ENCODE measurements at places on chromosomes 12 and 14. TPM values are rescaled to one million over a fixed set of nuclear protein-coding genes. Genes with fewer than 3 reads are reported as not detected.

SMCO3 gene
- total RNA-seq, result 2.9 TPM

CLEC14A gene
- 75.8 TPM for total RNA-seq

ACOT6 gene
- total RNA-seq, result not detected

ANKS1B gene
- 25.9 TPM for total RNA-seq

TMCC3 gene
- total RNA-seq, result 12.4 TPM

ALDH1L2 gene
- 1.2 TPM for total RNA-seq

DTX3 gene
- total RNA-seq, result 44.1 TPM

CMAS gene
- total RNA-seq, result 38.2 TPM

HECTD4 gene
- 27.4 TPM for total RNA-seq

- no peaks in the 10 kb centered on the region for H3K4me1 ChIP-seq
- no peak overlapping the region for H3K27ac ChIP-seq
- no peak overlapping the region for H3K4me3 ChIP-seq
- DNase-seq, result no peak
- no peaks in the 10 kb centered on the region for H3K27me3 ChIP-seq
- H3K36me3 ChIP-seq, result no peaks in the 10 kb centered on the region
Measured at GRCh38 chr12:60106214-60106613, 510.4 kb downstream of the SLC16A7 start.

DNA sequence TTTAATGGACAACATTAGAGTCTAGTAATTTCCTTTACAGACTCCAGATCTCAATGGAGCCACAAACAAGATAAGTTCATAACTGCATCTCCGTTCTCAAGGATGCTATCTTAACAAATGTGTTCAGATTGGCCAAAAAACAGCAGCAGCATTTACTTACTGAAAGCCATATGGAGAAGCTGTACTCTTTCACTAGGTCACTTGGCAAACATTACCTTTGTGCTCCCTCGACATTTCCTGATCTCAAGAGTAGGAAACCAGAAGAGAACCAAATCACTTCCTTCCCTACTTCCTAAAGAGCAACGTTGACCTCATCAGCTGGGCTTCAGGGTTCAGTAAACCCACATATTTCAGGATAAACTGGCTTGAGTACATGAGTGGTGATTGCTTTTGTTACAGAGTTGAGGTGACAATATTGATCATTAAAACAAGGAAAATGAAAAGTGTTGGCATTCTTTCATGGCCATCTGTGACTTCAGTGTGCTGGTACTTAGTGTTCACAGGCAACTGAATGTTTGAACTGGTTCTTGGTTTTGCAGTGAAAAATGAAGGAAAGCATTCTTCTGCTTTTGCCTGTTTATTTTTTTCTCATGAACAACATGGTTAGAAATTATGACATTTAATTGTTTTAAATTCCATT is 449.6 kb downstream of the TMEM117 start:
- no peak overlapping the region for H3K4me3 ChIP-seq
- H3K4me1 ChIP-seq, result no peaks in the 10 kb centered on the region
- no peak for DNase-seq

- H3K36me3 ChIP-seq, result no peaks in the 10 kb centered on the region
- no peaks in the 10 kb centered on the region for H3K4me1 ChIP-seq
- no peak overlapping the region for H3K4me3 ChIP-seq
- no peaks in the 10 kb centered on the region for H3K27me3 ChIP-seq
- DNase-seq, result peak; percentile 58
- H3K27ac ChIP-seq, result peak overlapping the region; percentile 30
Measured at GRCh38 chr14:93105362-93105761, 10.4 kb downstream of the ITPK1 start.

DNA sequence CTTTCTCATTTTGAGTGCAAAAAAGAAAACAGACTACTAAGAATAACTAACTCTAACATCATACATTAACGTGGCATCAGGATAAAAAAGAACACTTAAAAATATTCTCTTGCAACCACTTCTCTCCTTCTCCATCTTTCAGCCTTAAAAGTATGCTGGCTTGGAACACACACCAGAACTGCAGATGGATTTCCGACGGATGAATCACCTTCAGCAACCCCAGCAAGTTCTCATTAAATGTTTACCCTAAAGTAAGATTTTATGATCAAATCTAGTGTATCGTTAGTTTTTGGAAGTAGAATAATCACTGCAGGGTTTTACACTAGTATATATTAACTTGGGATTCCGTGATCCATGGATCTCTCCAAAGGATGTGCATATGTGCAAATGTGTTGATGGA is 1.2 kb downstream of the NEK9 start:
- peak overlapping the region; percentile 93 for H3K27ac ChIP-seq
- H3K4me1 ChIP-seq, result no peaks in the 10 kb centered on the region
- H3K27me3 ChIP-seq, result no peaks in the 10 kb centered on the region
- no peaks in the 10 kb centered on the region for H3K36me3 ChIP-seq
- H3K4me3 ChIP-seq, result peak overlapping the region; percentile 74

DNA sequence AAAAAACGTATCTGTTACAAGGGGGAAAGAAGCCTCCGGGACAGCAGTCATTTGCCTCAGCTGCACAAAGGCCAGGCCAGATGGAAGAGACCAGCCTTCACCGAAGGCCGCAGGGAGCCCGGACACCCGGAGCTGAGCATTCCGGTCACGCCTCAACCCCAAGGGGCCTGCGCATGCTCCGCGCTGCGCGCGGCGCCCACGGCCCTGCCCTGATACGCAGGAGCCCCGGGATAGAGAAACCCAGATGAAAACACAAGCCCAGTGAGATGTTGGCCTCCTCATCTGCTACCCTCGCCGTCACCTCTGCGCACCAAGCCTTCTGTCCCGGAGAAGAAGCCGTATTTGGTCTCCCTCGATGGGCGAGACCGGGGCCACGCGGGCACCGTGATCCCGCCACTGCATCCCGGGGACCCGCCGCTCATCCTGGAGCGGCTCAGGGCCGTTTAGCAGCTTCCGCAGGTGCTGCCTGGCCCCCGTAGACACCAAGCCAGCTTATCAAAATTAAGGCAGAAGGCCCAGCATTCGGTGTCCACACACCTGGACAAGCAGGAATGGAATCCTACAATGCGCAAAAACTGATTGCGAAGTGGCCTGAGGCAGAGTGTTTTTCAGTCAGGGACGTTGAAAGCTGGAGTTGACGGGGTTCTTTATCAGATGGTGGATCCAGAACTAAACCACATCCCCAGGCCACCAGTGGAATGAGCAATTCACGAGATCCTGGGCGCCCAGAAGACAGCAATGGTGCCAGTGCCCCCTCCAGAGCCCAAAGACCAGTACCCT is 2.6 kb downstream of the OR8S1 start:
- H3K4me3 ChIP-seq, result no peak overlapping the region
- no peaks in the 10 kb centered on the region for H3K4me1 ChIP-seq
- no peak for DNase-seq
- H3K36me3 ChIP-seq, result no peaks in the 10 kb centered on the region

DNA sequence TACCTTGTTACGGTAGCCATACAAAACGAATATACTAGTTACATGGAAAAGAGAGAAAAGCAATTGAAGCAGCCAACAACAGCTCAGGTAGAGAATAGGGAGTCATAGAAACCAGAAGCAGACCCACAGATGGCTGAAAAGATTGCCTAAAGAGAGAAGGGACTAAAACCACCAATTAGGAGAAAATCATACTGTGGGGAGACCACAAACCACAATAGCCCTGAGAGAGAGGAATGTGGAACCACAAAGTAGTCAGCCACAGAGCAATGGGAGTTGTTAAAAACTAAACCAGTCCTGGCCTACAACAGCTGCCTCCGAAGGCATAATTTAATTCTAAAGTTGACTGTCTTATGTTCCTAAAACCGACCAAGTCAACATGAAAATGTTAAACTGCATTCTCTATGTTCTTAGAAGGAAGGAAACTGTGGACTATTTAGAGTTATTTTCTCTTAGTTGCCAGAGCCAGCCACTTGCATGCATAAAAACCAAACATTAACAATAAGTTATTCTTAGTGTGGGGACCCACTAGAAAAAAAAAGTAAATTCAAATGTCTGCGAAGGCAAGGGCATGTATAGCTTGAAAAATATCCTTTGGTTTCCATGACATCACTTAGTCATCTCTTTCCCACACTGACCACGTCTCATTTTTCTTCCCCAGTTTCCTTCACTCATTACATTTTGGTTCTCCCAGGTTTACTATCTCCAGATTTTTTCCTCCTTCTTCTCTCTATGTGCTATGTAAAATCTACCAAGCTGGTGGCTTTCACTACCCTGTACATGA is 398.1 kb downstream of the NOVA1 start:
- no peaks in the 10 kb centered on the region for H3K36me3 ChIP-seq
- DNase-seq, result no peak
- H3K4me1 ChIP-seq, result no peaks in the 10 kb centered on the region
- no peak overlapping the region for H3K27ac ChIP-seq

All from uterus (tissue), 4 donors.